ENCODE measurements at places on chromosomes 12 and 14.

DNA sequence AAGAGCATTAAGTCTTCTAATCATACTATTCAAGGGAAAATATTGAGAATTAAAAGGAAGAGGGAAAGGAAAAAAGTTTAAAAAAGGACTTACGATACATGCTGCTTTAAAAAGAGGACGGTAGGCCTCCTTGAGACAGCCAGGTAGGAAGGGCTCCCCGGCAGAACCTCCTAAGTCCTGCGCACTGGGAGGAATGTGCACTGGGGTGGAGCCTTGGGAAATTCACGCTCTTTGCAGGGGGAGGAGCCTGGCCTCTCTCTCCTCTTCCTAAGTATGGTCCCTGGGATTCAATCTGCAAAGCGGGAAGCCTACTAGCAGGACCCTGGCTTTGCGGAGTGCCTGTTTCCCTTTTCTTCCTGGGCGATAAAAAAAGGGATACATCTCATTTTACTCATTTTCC lies 553.0 kb downstream of the RPS29 start:
- no peak for DNase-seq

DNA sequence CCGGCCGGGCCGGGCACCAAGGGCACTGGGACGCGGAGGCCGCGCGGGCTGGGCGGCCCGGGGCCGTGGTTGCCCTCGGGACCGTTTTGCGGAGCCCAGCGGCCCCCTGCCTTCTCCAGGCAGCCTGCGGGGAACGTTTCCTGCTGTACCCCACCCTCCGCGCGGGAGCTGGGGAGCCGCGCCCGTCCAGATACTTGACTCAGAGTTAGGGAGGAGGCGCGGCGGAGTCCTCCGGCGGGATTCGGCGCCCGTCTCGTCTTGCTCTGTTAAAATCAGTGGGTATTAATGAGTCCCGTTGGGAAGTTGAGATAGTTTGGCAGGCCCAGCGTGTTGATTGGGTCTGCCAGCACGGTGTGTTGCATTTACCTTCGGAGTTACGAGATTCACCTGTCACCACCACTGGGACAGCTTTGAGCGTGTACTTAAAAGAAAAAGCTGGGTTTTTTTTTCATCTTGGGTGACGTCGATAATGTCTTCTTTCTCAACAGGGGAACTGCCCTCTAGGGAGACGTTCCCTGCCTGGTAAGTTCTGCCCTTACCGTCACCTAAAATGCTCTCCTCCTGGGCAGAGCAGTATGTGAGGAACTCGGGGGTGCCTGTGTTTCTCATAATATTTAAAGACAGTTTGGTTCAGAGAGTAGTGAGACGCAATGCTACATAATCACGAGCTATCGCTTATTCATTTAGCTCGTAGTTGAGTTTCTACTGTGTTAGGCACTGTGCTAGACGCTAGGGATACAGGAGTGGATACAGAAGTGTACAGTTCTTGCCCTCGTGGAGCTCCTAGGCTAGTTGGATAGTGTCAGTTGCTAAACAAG lies 596 bp downstream of the DLST start:
- DNase-seq: peak; percentile 39

DNA sequence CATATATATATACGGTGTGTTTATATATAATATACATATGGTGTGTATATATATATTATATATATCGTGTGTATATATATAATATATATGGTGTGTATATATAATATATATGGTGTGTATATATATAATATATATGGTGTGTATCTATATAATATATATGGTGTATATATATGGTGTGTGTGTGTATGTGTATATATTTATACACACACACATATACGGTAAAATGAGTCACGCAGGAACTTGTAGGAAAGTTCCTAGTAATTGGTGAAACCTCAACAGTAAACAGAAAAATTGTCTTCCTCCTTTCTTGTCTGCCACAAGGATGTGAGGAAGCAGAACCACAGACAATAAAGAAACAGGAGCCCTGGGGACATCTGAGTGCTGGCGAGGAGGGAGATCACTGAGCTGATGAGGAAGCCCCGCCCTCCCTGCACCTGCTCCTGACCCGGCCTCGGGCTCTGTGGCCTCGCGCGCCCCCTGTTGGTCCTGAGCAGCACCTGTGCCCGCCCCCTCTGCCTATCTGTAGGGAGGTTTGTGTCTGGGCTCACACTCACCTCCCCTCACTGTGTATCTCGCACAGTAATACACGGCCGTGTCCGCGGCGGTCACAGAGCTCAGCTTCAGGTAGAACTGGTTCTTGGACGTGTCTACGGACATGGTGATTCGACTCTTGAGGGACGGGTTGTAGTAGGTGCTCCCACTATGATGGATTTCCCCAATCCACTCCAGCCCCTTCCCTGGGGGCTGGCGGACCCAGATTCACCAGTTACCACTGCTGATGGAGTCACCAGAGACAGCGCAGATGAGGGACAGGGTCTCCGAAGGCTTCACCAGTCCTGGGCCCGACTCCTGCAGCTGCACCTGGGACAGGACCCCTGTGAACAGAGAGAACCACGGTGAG lies 1079.4 kb downstream of the TMEM121 start:
- DNase-seq: peak; percentile 21

DNA sequence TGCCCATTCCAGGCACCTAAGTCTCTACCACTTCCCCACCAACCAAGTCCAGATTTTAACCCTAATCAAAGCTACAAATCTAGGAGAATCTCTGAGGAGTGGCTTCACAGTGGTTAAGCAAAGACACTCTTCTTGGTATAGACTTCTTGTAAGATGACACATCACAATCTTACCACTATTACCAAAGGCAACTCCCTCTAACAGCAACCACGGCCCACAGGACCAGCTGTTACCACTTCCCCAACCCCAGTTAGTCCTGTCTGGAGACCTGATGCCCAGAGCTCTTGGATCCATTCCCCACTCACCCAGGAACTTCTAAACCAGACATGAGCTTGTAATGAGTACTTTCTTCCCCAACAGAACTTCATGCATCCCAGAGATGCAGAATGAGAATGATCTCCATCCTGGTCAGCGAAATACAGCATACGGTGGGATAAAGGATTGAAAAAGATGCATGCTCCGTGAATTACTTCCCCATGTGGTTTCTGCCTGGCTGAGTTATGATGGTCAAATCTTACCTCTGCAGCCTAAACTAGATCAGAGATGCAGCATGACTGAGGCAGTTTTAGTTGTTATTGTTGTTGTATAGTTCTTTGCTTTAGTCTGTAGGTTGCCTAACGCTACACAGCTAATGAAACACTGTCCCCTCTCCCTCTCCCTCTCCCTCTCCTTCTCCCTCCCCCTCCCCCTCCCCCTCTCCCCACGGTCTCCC lies 87.7 kb upstream of the FOXN3 start:
- DNase-seq: peak; percentile 60

DNA sequence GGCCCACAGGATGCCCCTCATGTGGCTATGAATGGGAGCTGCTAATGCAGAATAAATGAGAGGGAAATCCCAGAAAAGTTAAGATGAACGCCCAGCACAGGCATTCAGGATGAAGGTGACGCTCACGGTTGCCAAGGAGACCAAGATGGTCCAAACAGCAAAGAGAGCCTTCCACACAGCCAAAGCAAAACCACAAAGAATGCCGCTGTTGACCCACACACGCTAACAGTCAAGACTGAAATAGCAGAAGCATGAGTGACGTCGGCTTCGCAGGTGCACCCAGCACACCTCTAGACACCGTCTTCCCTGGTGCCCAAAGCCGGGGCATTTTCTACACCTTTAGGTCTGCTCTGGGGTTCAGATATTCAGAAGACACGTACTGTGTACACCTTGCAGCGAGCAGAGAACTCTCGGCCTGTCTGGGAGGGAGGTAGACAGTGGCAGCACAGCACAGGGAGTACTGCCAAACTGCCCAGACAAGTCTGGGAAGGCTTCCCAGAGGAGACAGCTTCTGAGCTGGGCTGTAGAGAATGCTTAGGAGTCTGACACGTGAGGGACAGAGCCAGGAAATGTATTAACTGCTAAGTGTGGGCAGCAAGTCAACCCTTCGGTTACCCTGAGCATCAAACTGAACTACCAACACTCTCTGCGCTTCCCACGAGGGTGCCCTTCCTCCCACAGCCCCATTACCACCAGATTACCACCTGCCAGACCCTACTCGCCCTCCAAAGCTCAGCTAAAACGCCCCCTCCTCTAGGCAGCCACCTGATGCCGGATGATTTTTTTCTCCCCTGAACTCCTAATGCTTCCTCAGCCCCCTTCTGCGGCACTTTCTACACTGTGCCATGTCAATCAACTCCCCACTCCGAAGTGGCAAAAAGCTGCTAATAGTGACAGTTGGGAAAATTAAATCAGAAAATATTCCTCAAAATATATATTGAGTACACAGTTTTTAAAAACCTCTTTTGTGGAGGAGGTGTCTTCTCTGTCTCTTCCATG lies 50.1 kb downstream of the CCDC88C start:
- DNase-seq: peak; percentile 71

Measured in MG63 (cell line).